NCI-H1105 (cell line): ENCODE measurements at places on chromosomes 7 and 10.

DNA sequence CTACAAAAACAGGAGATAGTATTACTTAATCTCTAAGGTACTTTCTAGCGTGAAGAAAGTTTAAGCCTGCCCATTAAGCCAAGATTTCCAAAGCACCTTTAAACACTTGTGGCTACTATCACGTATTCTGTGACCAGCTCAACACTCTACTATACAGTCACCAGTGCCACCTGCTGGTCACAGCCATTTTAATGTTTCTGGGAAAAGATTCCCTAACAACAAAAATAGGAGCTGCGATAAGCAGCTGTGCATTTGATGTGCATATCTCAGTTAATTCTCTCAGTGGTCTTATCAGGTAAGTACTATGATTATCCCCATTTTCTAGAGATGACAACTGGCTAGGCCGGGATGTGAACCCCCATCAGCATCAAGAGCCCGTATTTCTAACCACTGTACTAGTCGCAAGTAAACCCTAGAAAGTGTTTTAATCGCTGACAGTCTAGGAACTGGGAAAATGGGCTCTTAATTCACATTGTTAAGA is 860 bp downstream of the SEC31B start:
- DNase-seq, result peak; percentile 33

- no peak for DNase-seq
Measured at GRCh38 chr10:68301301-68301700, 30.6 kb upstream of the HNRNPH3 start.

DNA sequence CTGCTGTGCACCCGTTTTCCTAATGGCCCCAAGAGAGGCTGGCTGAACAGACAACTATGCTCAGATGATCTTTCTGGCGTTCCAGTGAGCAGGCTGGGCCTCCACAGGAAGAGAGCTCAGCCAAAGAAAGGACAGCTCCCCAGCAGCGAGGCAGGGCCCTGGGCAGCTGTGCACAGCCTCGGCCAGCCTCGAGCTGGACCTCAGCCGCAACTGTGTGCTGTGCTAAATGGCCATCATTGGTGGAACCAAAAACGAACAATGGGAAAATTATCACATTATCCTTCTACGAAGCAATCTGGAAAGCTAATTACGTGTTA is 97.5 kb downstream of the CTBP2 start:
- no peak for DNase-seq

GRCh38 chr10:58362027-58362789 is 23.0 kb upstream of the TFAM start:
- DNase-seq, result no peak
